Stimulated activated CD4-positive, alpha-beta T cell treated with anti-CD3 and anti-CD28 coated beads, Interleukin-1b, Interleukin-23, amount 100 ng/mL, for 48 hours (primary cell): ENCODE measurements at places on chromosomes 1 and 21.

GRCh38 chr1:12368646-12369045 lies 138.8 kb downstream of the VPS13D start:
- DNase-seq, result no peak

- no peak for DNase-seq
Measured at GRCh38 chr1:86906419-86906818, 7.5 kb downstream of the SELENOF start.

DNA sequence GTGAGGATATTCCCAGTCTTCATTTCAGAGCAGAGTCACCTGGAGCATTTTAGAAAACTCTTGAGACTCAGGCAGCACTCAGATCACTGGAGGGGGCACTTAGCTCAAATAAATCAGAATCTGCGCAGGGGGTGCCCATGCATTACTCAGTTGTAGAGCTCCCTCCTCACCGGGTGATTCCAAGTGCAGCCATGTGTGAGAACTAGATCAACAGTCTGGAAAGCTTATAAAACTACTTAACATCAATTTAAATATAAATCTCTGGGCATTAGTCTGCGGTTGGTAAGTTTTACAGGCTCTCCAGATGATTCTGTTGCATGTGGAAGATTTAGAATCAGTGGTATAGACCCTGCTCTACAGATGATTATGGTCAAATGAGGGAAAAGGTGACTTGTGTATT lies 128.6 kb downstream of the ST6GALNAC3 start:
- DNase-seq, result no peak

- peak; percentile 73 for DNase-seq
Measured at GRCh38 chr1:27632387-27633297, 2.3 kb downstream of the FGR start.

DNA sequence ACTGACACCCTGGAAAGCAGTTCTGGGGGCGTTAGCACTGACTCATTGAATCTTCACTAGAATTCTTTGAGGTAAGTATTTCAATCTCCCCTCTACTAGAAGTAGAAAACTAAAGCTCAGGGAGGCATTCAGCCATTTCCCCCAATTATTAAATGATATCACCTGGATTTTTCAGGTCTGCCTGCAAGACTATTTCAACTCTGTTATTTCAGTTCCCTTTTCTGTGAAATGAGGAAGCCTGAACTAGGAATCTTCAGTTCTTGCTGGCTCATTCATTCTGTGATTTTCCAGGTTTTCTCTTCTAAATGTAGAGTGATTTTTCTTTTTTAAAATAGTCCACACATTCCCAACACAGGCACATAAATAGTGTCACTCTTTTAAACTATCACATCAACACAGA lies 337.0 kb upstream of the NR5A2 start:
- no peak for DNase-seq

DNA sequence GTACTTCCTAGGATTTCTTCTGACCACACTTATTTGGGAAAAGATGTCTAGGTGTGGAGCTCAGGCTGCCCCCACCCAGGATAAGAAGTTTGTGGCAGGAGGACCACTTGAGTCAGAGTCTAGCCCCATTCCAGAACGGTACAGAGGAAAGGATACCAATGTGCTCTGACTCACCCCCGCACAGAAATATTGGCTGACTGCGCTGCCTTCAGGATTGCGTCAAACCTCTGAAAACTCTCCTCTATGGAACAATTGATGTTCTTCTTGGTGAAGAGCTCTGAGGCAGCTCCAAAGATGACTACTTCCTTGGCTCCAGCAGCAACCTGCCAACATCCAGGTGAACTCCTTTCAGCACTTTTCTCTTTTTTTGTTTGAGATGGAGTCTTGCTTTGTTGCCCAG lies 11.2 kb downstream of the HMGCL start:
- DNase-seq, result no peak

- no peak for DNase-seq
Measured at GRCh38 chr21:46545363-46545762, 59.5 kb downstream of the S100B start.

DNA sequence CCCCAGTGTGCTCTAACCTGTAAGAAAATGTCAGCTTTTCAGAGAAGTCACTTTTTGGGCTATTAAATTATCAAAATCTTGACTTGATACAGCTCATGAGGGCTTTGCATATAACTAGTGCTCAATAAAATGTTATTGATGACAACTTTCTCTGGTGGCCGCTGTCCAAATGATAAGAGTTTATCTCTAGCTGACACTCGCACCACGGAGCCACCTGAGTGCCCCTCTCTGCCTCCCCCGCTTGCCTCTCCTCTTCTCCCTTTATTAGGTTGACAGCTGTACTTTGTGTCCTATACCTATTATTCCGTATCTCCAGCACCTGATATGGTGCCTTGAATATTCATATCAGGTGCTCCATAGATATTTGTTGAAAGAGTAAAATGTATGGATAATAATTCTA lies 82.8 kb downstream of the PHTF1 start:
- DNase-seq, result no peak
